NCI-H1105 (cell line): ENCODE measurements at places on chromosomes 1 and 21.

DNA sequence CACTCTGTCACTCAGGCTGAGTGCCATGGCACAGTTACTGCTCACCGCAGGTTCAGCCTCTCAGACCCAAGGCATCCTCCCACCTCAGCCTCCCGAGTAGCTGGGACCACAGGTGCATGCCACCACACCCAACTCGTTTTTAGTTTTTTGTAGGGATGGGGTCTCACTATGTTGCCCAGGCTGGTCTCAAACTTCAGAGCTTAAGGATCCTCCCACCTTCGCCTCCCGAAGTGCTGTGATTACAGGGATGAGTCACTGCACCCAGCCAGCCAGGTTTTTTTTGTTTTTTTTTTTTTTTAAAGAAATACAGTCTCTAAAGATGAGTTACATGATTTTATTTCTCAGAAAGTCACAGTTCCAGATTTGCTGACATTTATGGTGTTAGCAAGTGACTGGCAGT lies 29.0 kb downstream of the BACE2 start:
- no peak for DNase-seq

DNA sequence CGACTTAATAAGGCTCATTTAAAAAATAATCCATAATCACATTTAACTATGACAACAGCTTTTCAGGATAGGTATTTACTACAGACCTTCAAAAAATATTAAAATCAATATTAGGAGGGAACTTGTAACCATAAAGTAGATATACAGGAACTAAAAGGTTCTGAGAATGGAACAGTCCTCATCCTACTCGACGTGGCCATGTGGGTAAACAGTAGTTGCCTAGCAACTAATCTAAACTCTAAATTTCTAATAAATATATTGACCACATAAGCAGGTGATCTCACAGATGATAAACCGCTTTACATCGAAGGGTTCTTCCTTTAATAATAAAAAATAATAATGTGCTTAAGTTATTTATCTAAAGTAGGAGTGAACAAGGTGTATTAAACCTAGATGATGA lies 7.9 kb downstream of the AKT3 start:
- DNase-seq = no peak

DNA sequence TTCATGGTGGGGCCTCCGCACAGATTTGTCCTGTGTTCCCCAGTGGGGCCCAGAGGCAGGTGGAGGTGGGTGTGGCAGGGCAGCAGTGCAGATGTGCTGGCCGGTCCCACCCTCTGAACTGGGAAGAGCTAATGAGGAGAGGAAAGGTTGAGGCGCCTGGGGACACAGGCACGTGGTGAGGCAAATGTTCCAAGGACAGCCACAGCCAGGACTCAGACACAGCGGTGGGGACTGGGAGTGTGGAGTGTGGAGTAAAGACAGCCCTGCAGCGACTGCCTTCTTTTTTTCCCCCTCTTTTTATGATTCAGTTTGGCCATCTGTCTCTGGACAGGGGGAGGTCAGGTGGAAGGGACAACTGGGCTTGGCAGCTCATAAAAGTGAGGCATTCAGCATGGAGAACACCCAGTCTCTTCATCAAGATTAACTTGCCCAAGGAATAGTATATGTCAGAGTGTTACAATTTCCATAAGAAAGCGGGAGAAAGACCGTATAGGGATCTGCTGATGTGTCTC lies 104.2 kb upstream of the GCLM start:
- DNase-seq = no peak

- DNase-seq = no peak
Observed at GRCh38 chr1:18565321-18565720, 65.3 kb upstream of the PAX7 start.

DNA sequence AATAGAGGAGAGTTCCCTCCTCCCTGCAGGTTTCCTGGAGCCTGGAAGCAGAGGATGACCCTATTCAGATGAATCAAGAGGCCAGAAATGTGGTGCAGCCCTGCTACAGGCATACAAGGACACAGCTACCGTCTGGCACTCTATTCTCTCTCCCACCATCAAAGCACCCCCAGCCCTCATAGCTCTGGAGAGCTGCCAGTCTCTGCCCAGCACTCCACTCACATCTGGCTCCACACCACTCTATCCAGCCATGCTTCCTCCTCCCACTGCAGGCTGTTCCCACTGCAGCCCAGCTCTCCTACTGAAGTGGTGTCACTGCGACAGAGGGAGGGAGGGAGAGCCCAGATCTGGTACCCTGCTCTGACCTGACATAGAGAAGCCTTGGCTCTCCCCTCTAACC lies 18.4 kb downstream of the SYT2 start:
- DNase-seq = peak; percentile 32

DNA sequence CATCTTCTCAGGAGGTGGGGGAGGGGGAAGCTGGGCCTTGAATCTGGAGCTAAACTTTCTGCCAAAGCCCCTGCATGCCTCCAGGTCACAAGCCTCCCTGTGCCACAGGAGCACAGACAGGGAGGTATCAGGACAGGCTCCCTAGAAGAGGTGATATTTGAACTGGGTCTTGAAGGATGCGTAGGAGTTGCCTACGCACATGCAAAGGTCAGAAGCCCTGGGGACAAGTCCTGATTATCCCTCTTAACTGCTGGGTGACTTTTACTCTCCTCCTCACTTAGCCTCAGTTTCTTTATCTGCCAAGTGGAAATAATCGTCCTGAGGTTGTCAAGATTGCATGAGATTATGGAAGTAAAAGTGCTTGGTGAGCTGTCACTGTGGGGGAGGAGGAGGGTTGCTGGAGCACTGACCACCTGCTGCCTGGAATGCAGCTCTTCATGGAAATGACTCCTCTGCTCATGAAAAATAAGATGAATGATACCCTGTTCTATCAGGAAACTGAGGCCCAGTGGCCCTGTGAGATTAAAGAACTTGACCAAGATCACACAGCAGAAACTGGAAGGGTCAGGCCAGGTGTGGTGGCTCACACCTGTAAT lies 50.6 kb upstream of the LAPTM5 start:
- DNase-seq = no peak

GRCh38 chr1:231684356-231685244 lies 58.0 kb downstream of the DISC1 start:
- peak; percentile 66 for DNase-seq

GRCh38 chr1:238488401-238488800 lies 597.7 kb upstream of the ZP4 start:
- DNase-seq = no peak
